ENCODE measurements at places on chromosomes 12 and 14. TPM values are rescaled to one million over a fixed set of nuclear protein-coding genes. Genes with fewer than 3 reads are reported as not detected.

POTEM gene
- not detected for total RNA-seq

DNA sequence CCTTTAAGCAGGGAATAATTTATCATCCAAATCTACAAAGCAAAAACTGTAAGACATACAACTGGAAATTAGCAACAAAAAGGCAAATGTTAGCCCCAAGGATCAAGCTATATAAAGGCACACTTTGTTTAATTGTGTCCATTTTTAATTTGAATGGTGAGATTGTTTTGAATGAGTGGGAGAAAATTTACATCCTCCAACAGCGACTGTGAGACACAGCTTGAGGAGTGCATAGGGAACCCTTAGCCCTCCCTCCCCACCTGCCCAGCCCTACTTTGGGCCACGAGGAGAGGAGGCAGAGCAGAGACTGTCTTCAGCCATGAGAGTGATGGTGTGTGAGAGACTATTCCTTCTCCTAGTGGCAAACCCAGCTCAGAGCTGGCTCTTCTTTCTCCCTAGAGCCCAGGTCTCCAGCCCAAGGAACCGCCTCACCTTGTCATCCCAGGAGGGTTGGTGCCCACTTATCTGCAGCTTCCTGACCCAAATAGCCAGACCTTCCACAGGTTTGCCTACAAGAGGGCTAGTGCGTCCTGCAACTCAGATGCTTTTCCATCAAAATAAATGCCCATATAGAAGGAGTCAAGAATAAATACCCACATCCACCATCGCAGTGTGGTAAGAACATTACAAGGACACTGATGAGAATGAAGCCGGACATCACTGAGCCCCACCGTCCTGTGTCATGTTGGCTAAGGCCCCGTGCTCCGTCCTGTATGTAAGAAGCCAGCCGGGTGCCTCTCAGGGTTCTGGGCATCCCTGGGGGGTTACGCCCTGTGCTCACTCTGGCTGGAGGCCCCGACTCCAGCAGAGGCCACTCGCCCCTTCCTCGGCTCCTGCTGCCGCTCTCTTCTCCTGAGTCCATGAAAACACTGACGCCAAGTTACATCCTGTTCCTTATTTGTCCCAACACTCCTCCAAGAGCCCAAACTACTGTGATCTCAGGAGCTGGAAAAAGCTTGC is 36.4 kb upstream of the C14orf180 start:
- H3K4me1 ChIP-seq, result no peaks in the 10 kb centered on the region
- peaks cover 4% of the 10 kb centered on the region for H3K27me3 ChIP-seq
- no peaks in the 10 kb centered on the region for H3K36me3 ChIP-seq
- H3K27ac ChIP-seq, result no peak overlapping the region

GRCh38 chr12:51886021-51886710 is 1.7 kb upstream of the ANKRD33 start:
- DNase-seq, result peak; percentile 59
- H3K4me3 ChIP-seq, result no peak overlapping the region
- H3K4me1 ChIP-seq, result no peaks in the 10 kb centered on the region
- no peaks in the 10 kb centered on the region for H3K36me3 ChIP-seq

- no peaks in the 10 kb centered on the region for H3K27me3 ChIP-seq
- no peak for DNase-seq
- H3K4me3 ChIP-seq, result no peak overlapping the region
Measured at GRCh38 chr12:103745962-103746361, 95.1 kb downstream of the NT5DC3 start.

DNA sequence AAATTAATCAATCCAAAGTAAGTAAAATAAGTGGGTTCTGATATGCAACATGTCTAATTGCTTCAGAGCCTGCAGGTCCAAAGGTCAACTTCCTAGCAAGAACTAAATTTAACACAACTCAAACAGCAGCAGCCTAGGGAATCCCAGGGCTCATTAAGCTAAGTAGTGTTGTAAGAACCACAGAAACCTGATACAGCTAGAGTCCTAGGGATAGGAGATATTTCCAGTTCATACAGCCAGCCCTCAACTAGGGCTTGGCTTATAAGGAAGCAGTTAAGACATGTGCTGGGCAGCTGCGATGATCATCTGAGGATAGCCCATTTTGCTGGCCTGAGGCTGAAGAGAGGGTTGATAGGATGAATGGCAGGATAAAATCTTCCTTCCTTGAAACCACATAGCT is at the start of gene OR4Q3:
OR4Q3 (plus strand) TSS at position 316 of the 400 bp plus-strand sequence.
- H3K4me1 ChIP-seq, result no peaks in the 10 kb centered on the region
- DNase-seq, result no peak
- no peak within 1 kb of the TSS for H3K27ac ChIP-seq
- no peak within 1 kb of the TSS for H3K4me3 ChIP-seq

DNA sequence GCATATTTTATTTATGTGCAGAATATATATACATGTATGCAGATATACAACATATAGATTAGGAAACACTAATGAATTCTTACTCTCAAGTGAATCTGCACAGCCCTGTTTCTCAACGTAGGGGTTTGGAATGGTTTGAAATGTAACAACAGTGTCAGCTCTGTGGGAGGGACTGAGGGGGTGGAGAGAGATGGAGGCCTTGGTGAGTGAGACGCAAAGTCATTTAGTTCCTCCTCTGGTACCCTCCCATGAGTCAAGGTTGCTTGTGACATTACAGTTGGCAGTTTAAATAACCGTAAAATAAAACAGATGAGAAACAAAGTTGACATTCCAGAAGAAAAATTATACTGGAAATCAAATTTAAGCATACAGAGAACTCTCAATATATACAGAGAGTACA is 313.0 kb upstream of the PRKD1 start:
- no peaks in the 10 kb centered on the region for H3K4me1 ChIP-seq
- no peaks in the 10 kb centered on the region for H3K36me3 ChIP-seq
- DNase-seq, result no peak
- H3K27me3 ChIP-seq, result no peaks in the 10 kb centered on the region
- H3K4me3 ChIP-seq, result no peak overlapping the region

DNA sequence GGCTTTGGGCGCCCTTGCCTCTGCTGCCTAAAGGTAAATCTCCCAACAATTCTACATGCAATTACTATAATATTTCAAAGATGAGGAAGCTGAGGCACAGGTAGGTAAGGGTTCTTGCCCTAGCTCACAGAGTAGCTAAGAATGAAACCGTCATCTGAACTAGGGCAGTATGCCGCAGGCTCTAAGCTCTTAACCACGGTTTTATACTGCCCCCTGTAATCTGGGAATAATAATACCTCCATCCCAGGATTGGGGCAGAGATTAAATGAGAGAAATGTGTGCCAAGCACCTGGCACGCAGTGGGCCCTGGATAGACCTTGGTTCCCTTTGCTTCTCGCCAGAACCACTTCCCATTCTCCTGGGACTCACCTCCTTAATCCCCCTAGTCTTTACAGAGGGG is 1.5 kb upstream of the HRK start:
- H3K36me3 ChIP-seq, result no peaks in the 10 kb centered on the region
- peaks cover 12% of the 10 kb centered on the region for H3K4me1 ChIP-seq
- H3K27me3 ChIP-seq, result peaks cover 47% of the 10 kb centered on the region
- H3K4me3 ChIP-seq, result no peak overlapping the region

DNA sequence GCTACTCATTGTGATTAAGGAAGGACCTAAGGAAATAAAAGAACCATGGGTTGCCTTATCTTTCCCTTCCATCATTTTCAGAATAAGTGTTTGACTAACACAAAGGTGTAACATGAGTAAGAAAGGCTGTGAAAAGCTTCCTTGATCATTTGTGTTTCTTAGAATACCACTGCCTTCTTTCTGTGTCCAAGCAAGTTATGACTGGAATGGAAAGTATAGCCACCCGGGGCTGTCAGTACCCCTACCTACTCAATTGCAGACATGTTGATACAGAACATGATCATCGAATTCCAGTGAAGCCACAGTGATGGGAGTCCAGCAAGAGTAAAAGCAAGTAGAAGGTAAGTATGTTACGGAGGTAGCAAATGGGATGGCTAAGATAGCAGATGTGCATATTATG is 209.8 kb downstream of the PELI2 start:
- H3K4me3 ChIP-seq, result no peak overlapping the region
- no peaks in the 10 kb centered on the region for H3K4me1 ChIP-seq
- H3K27ac ChIP-seq, result no peak overlapping the region
- H3K27me3 ChIP-seq, result no peaks in the 10 kb centered on the region
- DNase-seq, result no peak

- H3K27ac ChIP-seq, result peak overlapping the region; percentile 96
- H3K27me3 ChIP-seq, result no peaks in the 10 kb centered on the region
Measured at GRCh38 chr12:106301611-106302321, 767 bp upstream of the TCP11L2 start.

GRCh38 chr14:52988139-52988538 is 37.3 kb upstream of the FERMT2 start:
- no peaks in the 10 kb centered on the region for H3K4me1 ChIP-seq
- H3K27ac ChIP-seq, result no peak overlapping the region
- H3K27me3 ChIP-seq, result no peaks in the 10 kb centered on the region
- H3K36me3 ChIP-seq, result no peaks in the 10 kb centered on the region
- H3K4me3 ChIP-seq, result no peak overlapping the region
- DNase-seq, result no peak

- H3K36me3 ChIP-seq, result no peaks in the 10 kb centered on the region
- no peak overlapping the region for H3K4me3 ChIP-seq
- peak; percentile 39 for DNase-seq
- H3K4me1 ChIP-seq, result no peaks in the 10 kb centered on the region
- H3K27me3 ChIP-seq, result no peaks in the 10 kb centered on the region
- no peak overlapping the region for H3K27ac ChIP-seq
Measured at GRCh38 chr12:7642876-7643309, 22.8 kb downstream of the APOBEC1 start.

DNA sequence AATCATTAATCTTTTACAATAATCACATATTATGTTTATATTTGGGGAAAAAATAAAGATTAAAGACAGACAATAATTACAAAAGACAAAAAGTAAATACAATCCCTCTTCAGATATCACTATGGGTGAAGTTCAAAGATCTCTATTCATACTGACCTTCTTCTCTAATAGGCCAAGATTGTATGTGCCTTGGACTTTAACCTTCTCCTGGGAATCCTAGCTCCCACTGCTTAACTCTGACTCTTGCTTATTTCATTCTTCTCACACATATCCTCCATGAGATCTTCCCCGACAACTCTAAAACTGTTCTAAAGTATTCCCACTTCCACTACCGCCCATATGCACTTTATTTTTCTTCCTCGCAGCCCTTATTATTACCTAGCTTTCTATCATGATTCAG is 83.8 kb downstream of the EEA1 start:
- H3K27ac ChIP-seq, result no peak overlapping the region
- no peaks in the 10 kb centered on the region for H3K4me1 ChIP-seq
- H3K27me3 ChIP-seq, result no peaks in the 10 kb centered on the region
- no peak overlapping the region for H3K4me3 ChIP-seq
- DNase-seq, result no peak
